Mesothelial cell of epicardium (in vitro differentiated cells): ENCODE measurements at places on chromosomes 6 and 20. TPM values are rescaled to one million over a fixed set of nuclear protein-coding genes. Genes with fewer than 3 reads are reported as not detected.

COL21A1 gene
- total RNA-seq: 14.4 to 17.5 TPM (median 16.6 TPM) in 3 replicates

CFAP61 gene
- 0.45 to 0.62 TPM in 2 of 3 replicates, not detected in the other for total RNA-seq

SKIC2 gene
- 78.6 to 84.3 TPM (median 82.0 TPM) in 3 replicates for total RNA-seq

OR2B2 gene
- not detected in 3 replicates for total RNA-seq

SLCO4A1 gene
- total RNA-seq: 3.7 to 4.5 TPM (median 4.3 TPM) in 3 replicates

GTSF1L gene
- total RNA-seq: not detected in 3 replicates
